ENCODE measurements at places on chromosomes 5 and 9. TPM values are rescaled to one million over a fixed set of nuclear protein-coding genes. Genes with fewer than 3 reads are reported as not detected.
A peak's percentile ranks its signal among the peaks of the same experiment; 100 is the strongest.

Gene IL33
- total RNA-seq = 13.2 TPM

Gene ROPN1L
- total RNA-seq = 0.83 TPM

Gene WDR31
- 22.7 TPM for total RNA-seq

Gene LECT2
- total RNA-seq = not detected

Gene TRPM3
- 0.38 TPM for total RNA-seq

Gene EMB
- total RNA-seq = 6.0 TPM

- H3K27me3 ChIP-seq = no peaks in the 10 kb centered on the region
- no peak overlapping the region for H3K27ac ChIP-seq
- H3K4me1 ChIP-seq = no peaks in the 10 kb centered on the region
- H3K36me3 ChIP-seq = no peaks in the 10 kb centered on the region
- DNase-seq = no peak
These were observed 54.0 kb downstream of the SECISBP2 start for GRCh38 chr9:89372230-89372816.

DNA sequence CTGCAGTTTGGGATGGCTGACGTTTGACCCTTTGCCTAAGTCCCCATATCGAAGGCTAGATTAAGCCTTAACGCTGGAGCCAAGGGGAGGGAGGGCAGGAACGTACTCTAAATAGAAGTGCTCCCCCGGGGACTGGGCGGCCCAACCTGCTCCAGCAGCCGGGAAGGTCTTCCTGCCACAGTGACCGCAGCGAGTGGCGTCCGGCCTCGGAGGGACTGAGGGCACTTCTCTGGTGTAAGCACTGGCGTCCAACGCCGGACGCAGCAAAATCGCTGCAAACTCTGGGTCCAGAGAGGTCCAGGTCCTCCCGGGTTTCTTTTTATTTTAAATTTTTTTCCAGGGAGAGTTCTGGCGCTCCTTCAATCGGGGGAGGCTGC lies 505 bp upstream of the ACER2 start:
- H3K4me3 ChIP-seq = peak overlapping the region; percentile 70
- peak; percentile 74 for DNase-seq
- H3K36me3 ChIP-seq = no peaks in the 10 kb centered on the region

DNA sequence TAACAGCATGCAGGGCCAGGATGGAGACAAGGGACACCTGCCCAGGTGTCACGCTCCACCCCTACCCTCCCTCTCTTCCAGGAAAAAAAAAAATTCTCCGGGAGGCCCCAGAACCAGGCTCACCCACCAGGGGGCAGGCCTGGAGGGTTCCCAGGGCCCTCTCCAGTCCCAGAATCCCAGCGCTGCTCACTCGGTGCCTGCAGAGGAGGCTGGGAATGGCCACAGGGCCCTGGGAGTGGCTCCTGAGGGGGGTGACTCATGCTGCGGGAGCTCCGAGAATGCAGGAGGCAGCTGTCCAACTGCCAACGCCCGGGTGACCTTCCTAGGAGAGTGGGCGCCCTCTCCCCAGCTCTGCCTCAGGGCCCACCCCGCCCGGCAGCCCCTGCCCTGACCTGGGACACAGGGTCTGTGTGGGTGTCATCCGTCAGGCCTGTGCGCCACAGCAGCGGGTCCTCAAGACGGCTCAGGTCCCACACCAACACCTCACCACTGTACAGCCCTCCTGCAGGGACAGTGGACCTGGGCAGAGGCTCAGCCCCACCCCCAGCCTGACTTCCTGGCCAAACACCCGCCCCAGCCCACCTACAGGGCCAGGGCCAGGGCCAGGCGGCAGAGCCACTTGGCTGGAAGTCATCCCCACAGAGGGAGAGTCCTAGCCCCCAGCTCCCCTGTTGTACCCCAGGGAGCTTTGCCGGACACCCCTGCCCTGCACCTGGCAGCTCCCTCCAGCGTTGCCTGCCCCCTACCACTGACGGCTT lies 21.2 kb downstream of the DYNC2I2 start:
- peak overlapping the region; percentile 94 for H3K27ac ChIP-seq
- peak; percentile 88 for DNase-seq
- H3K4me1 ChIP-seq = peaks cover 18% of the 10 kb centered on the region
- H3K27me3 ChIP-seq = no peaks in the 10 kb centered on the region
- H3K36me3 ChIP-seq = peaks cover 59% of the 10 kb centered on the region

DNA sequence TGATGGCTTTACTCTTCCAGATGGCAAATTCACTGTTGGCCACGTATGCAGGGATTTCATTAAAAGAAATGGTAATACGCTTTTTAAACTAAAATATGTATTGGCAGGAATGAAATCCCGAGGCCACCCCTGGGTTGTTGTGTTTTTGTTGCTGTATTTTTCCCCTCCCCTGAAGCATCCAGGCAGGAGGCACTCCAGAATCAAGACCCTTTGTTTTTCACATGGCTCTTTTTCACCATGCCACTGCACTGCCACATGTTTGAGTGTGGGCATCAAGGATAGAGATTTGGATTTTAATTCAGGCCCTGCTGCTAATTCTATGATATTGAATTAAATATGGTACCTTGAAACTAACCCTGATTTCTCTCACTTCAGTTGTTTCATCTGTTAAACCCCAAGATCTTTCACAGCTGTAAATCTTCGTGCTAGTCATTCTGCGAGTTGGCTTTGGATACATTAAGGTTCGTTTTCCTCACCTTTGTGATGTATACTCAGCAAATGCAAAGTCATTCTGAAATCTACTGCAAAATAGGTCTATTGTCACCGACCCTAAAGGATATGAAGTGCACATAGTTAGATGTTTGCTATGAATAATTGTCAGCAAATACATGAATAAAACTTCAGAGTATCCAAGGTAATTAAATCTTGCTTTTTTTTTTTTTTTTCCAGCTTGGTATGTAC lies 533.4 kb downstream of the PTPRD start:
- no peaks in the 10 kb centered on the region for H3K36me3 ChIP-seq
- DNase-seq = no peak
- no peak overlapping the region for H3K4me3 ChIP-seq
- no peaks in the 10 kb centered on the region for H3K27me3 ChIP-seq
- H3K27ac ChIP-seq = no peak overlapping the region

DNA sequence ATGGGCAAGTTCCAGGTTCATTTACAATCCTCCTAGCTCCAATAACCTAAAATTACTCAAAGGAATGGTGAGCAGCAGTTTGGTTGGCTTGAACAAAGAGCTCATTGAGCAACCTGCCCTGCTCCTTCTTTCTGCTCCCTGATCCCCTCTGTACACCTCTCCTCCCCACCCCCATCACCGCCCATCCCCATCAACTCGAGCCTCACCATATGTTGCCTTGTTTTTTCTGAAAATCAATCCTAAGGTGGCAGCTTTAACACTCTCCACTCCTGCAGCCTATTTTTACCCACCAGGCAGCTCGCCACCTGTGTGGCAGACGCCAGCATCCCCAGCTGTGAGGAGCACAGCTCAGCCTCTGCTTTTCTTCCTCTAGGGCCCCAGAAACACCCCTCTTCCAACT lies 533.4 kb upstream of the BRINP1 start:
- H3K4me1 ChIP-seq = no peaks in the 10 kb centered on the region
- H3K4me3 ChIP-seq = no peak overlapping the region
- no peak for DNase-seq
- H3K27ac ChIP-seq = no peak overlapping the region
- no peaks in the 10 kb centered on the region for H3K36me3 ChIP-seq

GRCh38 chr5:81925009-81925408 lies 46.8 kb upstream of the ATG10 start:
- H3K27me3 ChIP-seq = no peaks in the 10 kb centered on the region
- H3K36me3 ChIP-seq = no peaks in the 10 kb centered on the region
- H3K27ac ChIP-seq = no peak overlapping the region
- DNase-seq = no peak
- H3K4me3 ChIP-seq = no peak overlapping the region
- H3K4me1 ChIP-seq = no peaks in the 10 kb centered on the region

DNA sequence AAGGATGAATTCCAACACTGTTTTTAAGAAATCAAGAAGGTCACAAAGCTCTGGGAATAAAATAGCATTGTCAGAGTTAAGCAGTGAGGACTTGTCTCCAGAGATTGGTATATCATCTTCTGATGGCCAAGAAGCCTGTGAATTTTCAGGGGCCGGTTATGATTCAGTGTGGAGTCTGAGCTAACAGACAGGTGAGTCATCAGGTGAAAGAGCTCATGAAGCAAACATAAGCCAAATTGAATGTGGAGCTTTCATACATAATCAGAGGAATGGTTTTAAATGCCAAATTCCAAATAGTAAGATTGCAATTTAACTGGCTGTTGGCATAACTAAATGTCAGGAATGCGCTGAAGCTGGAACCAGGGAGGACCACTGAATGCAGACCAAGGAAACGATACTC lies 494.2 kb downstream of the MTRR start:
- no peaks in the 10 kb centered on the region for H3K36me3 ChIP-seq
- H3K4me1 ChIP-seq = no peaks in the 10 kb centered on the region
- H3K27me3 ChIP-seq = no peaks in the 10 kb centered on the region

DNA sequence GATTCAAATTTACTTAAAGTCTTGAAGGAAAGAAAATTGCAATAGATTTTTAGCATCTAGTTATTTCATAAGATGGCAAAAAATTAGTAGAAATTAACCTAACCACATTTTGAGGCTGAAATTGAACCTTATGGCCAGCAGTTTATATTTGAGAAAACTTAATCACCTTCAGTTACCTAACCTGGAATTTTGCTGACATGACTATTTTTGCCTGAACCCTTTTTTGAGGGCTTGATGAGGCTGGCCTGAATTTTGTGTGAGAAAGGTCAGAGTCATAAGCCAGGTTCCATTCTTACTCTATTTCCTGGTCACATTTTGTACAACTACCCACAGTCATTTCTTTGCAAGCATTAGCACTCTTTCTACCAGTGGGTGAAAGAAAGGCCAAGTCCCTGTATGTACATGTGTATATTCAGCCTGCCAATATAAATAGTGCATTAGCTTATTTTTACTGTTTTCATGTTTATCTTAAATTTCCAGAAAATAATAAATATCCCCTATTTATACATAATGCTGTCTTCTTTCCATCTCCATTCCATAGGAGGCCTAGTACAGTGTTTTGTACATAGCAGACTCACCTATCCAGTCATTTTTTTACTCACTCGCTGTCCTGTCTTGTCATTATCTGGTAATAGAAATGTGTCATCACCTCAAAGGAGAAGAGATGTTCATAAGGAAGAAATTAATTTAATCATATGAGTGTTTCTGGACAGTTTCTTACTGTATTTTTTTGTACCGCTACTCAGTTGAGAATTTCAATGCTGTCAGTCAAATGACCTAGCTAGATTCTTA lies 108.4 kb upstream of the SGCD start:
- DNase-seq = no peak
- H3K4me3 ChIP-seq = no peak overlapping the region
- peaks cover 7% of the 10 kb centered on the region for H3K4me1 ChIP-seq
- no peak overlapping the region for H3K27ac ChIP-seq
- H3K36me3 ChIP-seq = no peaks in the 10 kb centered on the region

DNA sequence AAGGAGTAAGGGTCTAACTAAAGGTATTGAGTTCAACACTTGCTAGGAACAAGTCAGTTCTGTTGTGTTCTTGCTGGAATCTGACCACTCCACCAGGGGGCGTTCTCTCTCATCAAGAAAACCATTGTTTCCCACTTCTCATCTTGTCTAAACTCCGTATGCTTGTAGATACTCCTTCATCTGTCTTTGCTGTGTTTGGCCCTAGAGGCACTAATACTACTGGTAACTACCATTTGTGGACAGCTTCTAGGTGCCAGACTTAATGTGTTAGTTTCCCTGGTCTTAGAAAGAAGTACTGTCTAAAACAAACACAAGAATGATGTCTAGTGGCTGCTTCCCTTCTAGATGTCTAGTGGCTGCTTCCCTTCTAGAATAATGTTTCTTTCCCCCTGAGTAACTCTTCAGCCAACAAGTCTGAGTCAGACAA lies 18.7 kb upstream of the PTPDC1 start:
- H3K4me3 ChIP-seq = no peak overlapping the region
- H3K27me3 ChIP-seq = no peaks in the 10 kb centered on the region
- H3K4me1 ChIP-seq = peaks cover 13% of the 10 kb centered on the region

DNA sequence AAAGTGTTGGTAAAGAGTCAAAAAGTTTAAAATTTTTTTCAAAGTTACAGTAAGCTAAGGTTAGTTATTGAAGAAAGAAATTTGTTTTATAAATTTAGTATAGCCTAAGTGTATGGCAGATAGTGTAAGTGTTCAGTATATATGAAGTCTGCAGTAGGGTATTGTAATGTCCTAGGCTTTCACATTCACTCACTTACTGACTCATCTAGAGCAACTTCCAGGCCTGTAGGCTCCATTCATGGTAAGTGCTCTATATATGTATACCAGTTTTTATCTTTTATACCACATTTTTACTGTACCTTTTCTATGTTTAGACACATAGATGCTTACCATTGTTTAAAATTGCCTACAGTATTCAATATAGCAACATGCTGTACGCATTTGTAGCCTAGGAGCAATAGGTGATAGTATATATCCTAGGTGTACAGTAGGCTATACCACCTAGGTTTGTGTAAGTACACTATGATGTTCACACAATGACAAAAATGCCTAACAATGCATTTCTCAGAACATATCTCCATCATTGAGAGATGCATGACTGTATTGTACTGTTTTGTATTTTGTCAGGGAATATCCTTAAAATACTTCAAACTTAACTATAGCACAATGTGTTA lies 38.5 kb downstream of the CYSTM1 start:
- no peaks in the 10 kb centered on the region for H3K27me3 ChIP-seq
- peaks cover 20% of the 10 kb centered on the region for H3K4me1 ChIP-seq
- H3K27ac ChIP-seq = no peak overlapping the region
- H3K36me3 ChIP-seq = no peaks in the 10 kb centered on the region

DNA sequence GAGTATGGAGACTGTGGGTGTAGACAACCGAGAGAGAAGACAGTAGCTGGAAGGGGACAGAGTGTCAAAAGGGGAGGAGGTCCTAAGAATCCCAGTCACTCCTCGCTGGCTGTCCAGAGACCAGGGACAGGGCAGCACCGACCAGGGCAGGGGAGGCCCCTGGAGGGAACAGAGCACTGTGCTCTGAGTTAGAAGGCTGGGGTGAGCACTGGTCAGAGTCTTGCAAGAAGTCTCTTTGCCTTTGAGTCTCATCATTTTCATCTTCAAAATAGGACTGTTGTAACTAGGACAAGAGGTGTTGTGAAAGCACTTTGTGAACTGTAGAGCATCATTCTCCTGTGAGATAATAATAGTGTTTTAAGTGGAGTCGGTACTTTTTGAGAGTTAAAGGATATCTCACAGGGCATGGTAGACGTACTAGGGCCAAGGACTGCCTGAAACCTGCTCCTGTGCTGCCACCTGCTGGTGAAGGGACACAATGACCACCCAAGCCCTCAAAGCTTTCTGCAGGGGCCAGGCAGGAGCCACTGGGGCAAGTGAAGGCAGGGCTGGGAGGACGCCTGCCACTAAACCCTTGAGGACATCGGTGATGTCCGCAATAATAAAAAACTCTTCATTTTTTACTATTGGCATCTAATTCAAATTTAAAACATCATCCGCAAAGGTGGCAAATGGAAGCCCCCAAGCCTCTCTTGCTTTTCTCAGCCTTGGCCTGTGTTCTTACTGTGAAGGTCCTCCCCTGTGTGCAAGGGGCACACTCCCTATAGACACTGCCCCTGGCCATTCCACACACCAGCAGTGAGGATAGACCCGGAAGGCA lies 28.2 kb downstream of the SLC6A7 start:
- H3K4me3 ChIP-seq = no peak overlapping the region
- H3K4me1 ChIP-seq = peaks cover 9% of the 10 kb centered on the region
- no peak overlapping the region for H3K27ac ChIP-seq

GRCh38 chr9:98894171-98894570 lies 49.5 kb upstream of the COL15A1 start:
- DNase-seq = no peak
- H3K36me3 ChIP-seq = no peaks in the 10 kb centered on the region
- H3K27ac ChIP-seq = no peak overlapping the region

Data from heart right ventricle (tissue), 16 donors.